Fibroblast of upper back skin (primary cell): ENCODE measurements at places on chromosomes 3 and 15.

GRCh38 chr3:16254916-16255315, 9.8 kb downstream of the DPH3 start:
- no peak for DNase-seq

- DNase-seq, result no peak
These were observed 35.7 kb downstream of the TRPM1 start for GRCh38 chr15:31065824-31066223.

- no peak for DNase-seq
These were observed 21.8 kb upstream of the IL1RAP start for GRCh38 chr3:190492129-190492528.

DNA sequence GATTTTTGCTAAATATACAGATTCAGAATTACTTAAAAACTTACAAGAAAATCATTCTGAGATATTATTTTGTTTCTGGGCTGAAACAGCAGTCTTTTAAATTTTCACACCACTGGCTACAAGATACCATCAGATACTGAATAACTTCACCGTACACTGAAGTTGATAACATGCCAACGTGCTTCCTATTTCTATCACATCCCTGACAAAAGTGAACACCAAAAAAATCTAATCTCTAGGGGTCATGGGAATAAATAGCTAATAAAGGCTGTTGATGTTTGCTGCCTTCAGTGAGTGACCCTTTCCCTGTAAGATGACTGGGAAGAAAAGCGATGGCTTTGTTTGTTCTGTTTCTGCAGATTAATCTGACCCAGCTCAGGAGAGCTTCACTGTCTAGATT, 120.5 kb downstream of the DUT start:
- no peak for DNase-seq

GRCh38 chr3:151200586-151200985, 2.4 kb downstream of the GPR171 start:
- no peak for DNase-seq

DNA sequence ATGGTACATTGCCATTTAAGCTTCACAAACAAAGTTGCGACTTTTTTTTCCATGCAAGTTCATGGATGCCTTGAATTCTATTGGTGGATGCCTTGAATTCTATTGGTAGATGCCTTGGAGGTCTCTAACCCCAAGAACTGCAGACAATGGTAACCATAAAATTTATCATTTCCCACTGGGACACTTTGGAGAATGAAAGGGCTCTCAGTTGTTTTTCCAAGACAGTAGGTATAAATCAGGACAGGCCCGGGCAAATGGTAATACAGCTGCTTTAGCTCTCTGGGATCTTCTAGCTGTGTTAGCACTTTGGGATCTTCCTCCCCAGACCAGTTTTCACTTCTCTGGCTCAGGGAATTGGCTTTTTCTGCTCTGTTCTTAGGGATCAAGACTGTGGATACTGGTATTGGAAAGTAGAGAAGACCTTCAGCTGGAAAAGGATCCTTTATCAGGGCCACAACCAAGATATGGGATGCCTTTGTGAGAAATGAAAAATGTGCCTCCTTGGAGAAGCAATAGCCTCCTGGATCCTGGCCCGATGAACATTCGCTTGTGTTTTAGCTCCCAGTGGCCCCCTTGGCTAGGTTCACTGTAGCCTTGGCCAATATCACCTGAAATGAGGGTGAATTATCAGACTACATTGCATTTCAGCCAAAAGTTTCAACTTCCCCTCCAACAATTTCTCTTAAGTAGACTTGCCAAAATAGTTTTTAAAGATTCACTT, 8.3 kb downstream of the LRRC3B start:
- DNase-seq, result no peak

DNA sequence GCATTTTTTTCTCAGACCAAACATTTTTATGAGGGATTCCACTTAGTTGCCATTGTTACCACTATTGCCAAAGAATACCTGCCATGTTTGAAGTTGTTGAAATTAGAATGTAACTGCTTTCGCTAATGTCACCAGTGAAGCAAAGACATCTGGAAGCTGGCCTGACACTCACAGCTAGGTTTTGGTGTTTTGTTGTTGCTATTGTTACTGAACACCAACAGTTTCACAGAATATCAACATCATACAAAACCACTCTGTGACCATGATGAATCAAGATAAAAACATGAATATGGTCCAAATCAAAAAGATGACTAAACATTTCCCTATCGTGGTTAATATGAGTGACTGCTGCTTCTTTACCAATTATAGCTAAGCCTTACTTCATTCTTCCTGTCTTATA, 6.9 kb upstream of the CFAP20DC start:
- peak; percentile 54 for DNase-seq

DNA sequence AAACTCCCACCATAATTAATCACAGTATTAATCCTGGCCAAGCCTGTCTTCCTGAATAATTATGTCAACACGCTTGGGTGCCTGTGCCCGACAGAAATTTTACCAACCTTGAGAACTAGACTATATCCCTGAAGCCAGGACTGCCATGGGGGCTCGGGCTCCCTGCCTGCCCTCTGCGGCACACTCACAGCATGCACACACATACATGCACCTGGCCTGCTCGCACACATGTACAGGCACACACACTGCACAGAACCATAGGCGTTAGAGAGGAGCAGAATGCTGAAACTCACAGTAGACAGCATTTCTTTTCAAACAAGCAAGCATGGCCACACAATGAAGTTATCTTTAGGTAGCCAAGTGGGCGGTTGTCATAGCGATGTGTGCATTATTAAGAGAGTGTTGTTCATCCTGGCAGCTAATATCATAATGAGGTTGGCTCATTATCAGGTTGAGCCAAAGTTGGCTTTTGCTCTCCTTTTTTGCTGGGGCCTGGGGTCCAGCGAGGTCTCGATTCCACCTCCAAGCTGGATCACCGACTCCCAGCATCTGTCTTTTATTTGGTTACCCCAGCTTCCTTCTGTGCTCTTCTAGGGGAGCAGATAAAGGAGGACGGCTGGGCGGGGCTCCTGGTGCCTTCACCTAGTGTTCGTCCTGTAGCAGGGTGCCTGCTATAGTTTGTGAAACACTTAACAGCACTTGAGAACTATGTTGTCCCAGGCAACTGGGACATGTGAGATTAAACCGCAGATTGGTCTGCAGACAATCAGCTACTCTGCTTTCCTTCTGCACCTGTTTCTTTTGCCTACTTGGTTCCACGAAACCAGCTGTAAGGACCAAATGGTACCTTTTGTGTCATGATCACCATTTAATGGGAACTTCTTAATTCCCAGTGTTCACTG, 91.4 kb downstream of the ZNF621 start:
- DNase-seq, result no peak

- DNase-seq, result peak; percentile 74
These were observed 835 bp downstream of the MEIS2 start for GRCh38 chr15:37099319-37100108.

DNA sequence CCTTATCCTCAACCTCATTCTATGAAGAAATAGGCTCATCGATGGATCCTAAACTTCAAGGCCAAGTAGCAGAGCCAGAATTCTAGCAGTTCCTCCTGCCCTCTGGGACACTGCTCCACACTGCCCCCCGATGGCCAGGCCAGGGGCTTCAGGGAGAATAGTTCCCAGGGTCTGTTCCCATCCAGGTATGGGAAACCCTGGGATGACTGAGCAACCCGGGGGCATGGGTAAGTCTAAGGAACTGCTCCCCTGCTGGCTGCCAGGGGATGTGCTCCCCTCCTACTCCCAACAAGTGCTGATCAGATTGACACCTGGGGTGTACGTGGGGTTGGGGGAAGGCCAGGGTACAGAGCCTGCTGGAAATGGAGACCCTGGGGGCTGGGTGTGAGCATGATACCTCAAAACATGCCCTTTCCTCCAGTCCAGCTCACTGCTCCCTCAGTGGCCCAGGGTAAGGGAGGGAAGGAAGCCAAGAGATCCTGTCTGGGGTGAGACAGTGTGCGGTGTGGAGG, 7.6 kb downstream of the ULK3 start:
- DNase-seq, result peak; percentile 35

- DNase-seq, result no peak
These were observed 158.8 kb downstream of the RORA start for GRCh38 chr15:61070111-61070901.

DNA sequence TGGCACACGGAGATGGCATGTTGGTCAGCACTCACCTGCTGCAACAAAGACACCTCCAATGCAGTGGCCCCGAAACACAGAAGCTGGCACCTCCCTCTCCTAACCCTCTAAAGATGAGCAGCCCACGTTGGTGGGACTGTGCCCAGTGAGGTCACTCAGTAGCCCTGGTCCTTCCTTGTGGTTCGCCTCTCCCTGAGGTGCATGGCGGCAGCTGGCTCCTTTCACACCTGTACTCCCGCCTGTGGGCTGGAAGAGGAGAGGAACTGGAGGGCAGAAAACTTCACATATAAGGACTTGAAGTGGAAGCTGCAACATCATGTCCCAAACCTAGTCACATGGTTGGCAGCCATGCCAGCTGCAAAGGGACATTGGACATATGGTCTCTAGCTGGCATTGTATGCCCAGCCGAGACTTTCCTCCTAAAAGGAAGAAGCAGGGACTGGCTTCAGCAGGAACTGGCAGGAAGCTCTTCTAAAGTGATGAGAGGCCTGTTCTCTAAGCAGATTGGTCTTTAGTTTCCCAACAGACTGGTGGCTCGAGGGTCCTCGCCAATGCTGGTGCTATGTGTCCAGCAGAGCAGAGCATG, 10.8 kb upstream of the C3orf22 start:
- DNase-seq, result no peak

- no peak for DNase-seq
These were observed 622.6 kb downstream of the NLGN1 start for GRCh38 chr3:174020156-174020555.

GRCh38 chr3:37693511-37694283, 168.0 kb upstream of the CTDSPL start:
- no peak for DNase-seq

DNA sequence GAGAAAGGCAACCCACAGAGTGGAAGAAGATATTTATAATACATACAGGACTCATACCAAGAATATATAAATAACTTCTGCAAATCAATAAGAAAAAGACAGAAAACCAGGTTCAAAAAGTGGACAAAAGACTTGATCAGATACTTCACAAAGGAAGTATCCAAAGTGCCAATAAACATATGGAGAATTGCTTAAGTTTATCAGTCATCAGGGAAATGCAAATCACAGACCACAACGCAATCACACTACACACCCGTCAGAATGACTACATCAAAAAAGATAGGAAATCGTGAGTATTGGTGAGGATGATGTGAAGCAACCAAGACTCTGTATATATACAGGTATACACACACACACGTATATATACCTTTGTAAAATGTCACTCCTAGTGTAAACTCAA, 180.6 kb downstream of the FAM43A start:
- no peak for DNase-seq

DNA sequence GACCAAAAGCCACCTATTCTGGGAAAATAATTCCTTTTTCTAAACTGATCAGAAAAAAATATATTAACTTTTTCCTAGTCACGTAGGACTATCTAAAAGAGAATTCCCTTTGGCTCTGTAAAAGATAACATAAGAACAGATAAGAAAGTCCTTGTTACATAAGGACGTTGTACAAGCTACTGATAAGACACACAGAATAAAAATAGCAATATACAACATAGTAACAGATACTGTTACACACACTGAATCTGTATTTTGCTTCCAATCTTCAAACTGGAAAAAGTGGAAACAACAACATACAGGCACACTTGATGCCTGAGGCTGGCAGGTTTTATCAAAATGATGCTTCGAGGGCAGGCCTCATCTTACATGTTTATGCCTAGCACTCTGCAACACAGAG, 59.8 kb downstream of the SNX4 start:
- no peak for DNase-seq

DNA sequence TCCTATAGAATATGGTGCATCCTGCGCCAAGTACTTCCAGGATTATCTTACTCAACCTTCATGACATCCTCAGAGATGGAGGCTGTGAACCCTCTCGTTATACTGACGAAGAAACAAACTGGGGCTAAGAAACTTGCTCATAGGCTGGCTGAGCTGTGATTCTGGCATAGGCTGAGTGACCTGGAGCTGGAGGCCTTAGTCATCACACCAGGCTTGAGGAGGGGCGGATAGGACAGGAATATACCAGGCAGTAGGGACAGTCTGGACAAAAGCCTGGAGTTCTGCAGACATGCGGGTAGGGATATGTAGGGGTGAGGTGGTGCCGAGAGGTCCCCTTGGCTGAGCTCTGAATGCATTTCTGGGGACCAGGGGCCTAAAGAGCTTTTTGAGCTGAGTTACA, 18.1 kb downstream of the HEMK1 start:
- no peak for DNase-seq

- no peak for DNase-seq
These were observed 2.2 kb downstream of the ZIC1 start for GRCh38 chr3:147411238-147411814.

DNA sequence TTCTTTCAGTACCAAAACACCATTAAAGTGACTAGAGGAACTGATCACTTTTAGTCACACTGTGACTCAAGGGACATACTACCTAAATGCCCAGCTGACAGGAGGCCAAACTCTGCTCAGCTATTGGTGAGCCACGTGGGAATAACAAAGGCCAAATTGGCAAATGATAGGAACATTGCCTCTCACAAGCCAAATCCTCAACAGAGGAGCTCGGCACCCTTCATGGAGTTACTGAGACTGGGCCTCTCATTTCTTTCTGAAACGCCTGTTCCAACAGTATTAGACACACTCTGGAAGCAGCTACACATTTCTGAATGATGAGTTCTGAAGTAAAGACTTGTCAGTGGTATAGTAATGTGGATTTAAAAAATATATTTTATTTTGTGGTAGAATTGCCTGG, 166.0 kb upstream of the COL8A1 start:
- DNase-seq, result no peak

DNA sequence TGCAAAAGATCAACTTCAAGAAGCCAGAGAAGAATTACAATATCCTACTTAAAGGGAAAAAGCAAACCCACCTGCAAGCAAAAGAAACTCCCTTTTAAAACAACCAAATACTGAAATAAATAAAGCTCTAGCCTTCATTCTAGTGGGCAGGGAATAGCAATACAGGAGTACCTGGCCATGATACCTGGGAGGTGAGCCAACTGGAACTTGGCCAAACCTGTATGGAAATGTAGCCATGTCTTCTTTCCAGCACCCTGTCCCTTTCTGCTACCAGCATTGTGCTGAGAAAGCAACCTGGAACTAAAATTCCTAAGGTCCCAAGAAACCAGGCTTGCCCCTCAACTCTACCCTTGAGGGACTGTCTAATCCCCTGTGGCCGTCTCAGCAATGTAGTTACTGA, 530.0 kb downstream of the EPHB1 start:
- DNase-seq, result no peak

DNA sequence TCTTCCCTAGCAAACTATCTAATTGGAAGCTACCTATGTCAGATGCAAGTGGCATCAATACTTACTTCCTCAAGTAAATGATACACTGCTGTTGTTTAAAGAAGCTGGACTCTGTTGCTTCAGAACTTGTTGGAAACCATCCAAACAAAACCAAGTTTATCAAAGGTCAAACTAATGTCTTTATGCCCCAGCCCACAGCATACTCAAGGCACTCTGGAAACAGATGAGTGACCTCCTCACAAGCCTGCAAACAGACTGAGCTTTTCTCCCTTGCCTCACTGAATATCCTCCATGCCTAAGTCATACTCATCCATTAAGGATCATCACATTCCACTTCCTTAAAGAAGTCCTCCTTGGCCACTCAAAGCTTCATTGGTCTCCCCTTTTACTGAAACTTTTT, 107.4 kb upstream of the ACP3 start:
- no peak for DNase-seq
